Activated naive CD8-positive, alpha-beta T cell treated with anti-CD3 and anti-CD28 coated beads for 36 hours (primary cell): ENCODE measurements at places on chromosomes 16 and 17. TPM values are rescaled to one million over a fixed set of nuclear protein-coding genes. Genes with fewer than 3 reads are reported as not detected.

Gene SLC16A11
- 1.5 TPM for total RNA-seq

Gene KRTAP3-1
- total RNA-seq = not detected

Gene CDH5
- total RNA-seq = not detected

Gene CLEC18A
- 0.14 TPM for total RNA-seq

Gene KRTAP4-1
- total RNA-seq = not detected

DNA sequence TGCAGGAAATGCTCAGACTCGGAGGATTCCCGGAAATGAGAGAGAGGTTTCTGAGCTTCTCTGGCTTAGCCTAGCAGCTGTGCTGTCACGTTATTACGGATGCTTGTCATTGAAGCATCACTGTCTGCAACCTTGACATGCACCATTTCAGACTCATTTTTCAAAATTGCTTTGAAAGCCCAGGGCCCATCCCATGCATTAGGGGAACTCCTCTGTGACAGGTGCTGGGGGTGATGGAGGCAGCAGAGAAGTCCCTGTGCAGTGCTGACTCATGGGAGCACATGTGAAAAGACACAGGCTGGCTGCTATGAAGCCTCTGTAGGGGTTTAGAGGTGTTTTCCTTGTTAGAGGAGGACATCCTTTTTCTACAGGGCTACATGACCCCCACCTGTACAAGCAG is 214.0 kb upstream of the MPHOSPH6 start:
- DNase-seq = no peak

- DNase-seq = no peak
Measured at GRCh38 chr16:3659251-3659650, 4.8 kb downstream of the DNASE1 start.

GRCh38 chr16:78549366-78549765 is 449.9 kb downstream of the WWOX start:
- no peak for DNase-seq

DNA sequence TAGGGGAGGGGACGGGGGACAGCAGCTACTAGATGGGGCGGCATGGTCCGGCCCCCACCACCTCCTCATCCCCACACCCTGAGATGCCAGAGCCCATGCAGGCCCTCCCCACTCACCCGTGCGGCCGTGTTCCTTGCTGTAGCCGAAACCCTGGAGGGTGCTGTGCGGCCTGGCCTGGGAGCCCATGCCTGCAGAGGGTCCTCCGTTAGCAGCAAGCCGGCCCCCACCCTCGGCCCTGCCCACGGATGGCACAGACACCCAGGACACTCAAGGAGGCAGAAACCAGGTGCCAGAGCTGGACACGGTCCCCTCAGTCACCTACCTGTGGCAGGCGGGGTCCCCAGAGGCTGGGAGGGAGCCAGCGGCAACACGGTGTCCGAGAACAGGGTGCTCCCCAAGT is 5.5 kb downstream of the TEPSIN start:
- DNase-seq = no peak

GRCh38 chr16:17452922-17453321 is 17.8 kb downstream of the XYLT1 start:
- no peak for DNase-seq

GRCh38 chr17:10022416-10022815 is 117.3 kb upstream of the RCVRN start:
- no peak for DNase-seq

- DNase-seq = peak; percentile 91
Measured at GRCh38 chr17:2786176-2786881, 9.9 kb upstream of the RAP1GAP2 start.

- no peak for DNase-seq
Measured at GRCh38 chr17:15920758-15921239, 24.1 kb upstream of the ADORA2B start.

- no peak for DNase-seq
Measured at GRCh38 chr17:12067485-12067884, 46.8 kb downstream of the MAP2K4 start.

DNA sequence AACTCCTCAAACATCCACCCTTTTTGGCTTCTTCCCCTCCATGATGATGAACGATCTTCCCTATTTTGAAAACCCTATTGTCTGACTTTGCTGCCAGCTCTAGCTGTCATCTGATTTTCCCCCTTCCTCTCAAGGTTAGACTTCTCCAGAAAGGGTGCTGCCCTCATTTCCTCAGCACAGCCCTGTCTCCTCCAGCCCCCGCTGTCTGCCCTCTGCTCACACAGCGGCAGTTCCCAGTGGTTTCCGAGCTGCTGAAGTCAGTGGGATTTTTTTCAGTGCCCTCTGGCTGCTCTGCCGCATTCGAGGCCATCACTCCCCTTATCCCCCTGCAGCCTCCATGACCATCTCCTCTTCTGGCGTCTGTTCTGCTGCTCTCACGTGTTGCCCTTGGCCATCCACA is 26.6 kb upstream of the C17orf107 start:
- DNase-seq = no peak

DNA sequence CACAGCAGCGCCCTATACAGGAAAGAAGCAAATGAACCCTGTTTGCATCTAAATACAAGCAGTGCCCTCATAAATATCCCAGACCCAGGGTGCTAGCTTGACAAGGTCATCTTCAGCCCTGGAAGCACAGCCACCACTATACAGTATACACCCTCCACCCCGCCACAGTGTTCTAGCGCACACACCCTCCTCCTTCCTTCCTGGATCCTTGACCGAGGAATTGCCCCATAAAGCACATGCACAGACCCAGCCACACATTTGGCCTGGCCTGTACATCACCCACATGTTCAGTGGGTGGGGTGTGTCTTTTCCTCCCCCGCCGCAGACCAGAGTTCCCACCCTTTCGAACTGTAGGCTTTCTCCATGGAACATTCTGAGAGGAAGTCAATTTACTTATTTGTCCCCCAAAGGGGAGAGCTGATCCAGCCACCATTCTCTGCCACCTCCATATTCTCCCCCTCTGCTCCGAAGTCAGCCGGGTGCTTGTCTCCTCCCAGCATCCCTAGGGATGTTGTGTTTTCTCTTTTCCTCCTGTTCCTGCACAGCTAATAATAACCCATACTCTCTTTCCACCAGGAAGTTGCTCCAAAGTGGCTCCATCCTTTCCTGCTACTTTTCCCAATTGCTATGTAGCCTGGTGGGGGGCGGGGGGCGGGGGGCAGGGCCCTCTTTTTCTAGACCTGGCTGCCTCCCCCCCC is 6.6 kb downstream of the ABI3 start:
- DNase-seq = no peak

GRCh38 chr17:63126607-63127006 is 160.6 kb downstream of the TANC2 start:
- no peak for DNase-seq
